ENCODE measurements at places on chromosomes 3 and 15. TPM values are rescaled to one million over a fixed set of nuclear protein-coding genes. Genes with fewer than 3 reads are reported as not detected.

ADAMTS9 gene
- not detected for total RNA-seq

FBXL22 gene
- 1.2 TPM for total RNA-seq

BNC1 gene
- total RNA-seq: not detected

TMEM207 gene
- not detected for total RNA-seq

CLSTN2 gene
- not detected for total RNA-seq

CD200 gene
- total RNA-seq: 19.4 TPM

PLCH1 gene
- 0.27 TPM for total RNA-seq

LTF gene
- total RNA-seq: not detected

FETUB gene
- total RNA-seq: not detected

AMT gene
- total RNA-seq: 7.3 TPM

EXD1 gene
- not detected for total RNA-seq

DNA sequence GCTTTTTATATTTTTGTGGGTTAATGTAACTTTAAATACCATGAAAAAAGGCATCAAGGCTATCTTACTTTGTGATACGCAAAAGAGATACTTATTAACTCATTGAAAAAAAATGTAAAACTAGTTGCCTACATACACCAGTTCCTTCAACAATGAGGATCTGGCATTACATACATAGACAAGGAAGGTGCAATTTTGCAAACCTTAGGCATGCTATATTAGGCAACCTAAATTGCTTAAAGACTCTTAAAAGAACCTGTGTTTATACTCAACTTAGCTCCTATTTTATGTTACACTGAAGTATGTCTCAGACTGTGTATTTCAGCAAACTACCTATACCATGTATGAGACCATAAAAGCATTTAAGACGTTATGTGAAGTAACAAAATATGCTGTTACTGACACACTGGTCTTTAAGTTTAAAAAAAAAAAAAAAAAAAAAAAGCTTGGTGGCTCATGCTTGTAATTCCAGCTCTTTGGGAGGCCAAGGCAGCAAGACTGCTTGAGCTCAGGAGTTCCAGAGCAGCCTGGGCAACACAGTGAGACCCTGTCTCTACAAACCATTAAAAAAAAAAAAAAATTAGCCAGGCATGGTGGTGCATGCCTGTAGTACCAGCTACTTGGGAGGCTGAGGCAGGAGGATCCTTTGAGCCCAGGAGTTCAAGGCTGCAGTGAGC lies 9.1 kb downstream of the TASOR start:
- no peak for DNase-seq

GRCh38 chr15:66946578-66947164 lies 118.7 kb upstream of the SMAD3 start:
- DNase-seq: peak; percentile 69

- DNase-seq: no peak
Measured at GRCh38 chr3:162799910-162800309, 1303.3 kb downstream of the OTOL1 start.

GRCh38 chr3:140822401-140823047 lies 119.1 kb upstream of the SLC25A36 start:
- DNase-seq: no peak

- peak; percentile 21 for DNase-seq
Measured at GRCh38 chr15:79283252-79284048, 928 bp downstream of the ANKRD34C start.

GRCh38 chr3:44058022-44058867 lies 183.4 kb upstream of the TOPAZ1 start:
- peak; percentile 69 for DNase-seq

DNA sequence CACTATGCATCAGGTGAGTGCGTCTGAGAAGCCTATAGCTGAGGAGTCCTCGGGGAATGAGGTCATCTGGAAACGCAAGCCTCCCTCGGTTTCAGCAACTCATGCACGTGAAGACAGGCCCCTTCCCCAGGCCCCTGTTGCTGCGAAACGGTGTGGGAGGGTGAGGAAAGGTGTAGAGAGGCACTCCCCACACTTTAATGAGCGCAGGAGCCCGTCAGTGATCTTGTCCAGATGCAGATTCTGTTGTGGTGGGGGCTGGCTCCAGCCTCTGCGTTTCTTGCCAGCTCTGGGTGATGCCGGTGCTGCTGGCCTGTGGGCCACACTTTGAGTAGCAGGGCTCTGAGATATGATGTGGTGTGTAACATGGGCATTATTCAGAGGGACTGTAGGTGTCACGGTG lies 38.6 kb upstream of the LACTB start:
- no peak for DNase-seq

DNA sequence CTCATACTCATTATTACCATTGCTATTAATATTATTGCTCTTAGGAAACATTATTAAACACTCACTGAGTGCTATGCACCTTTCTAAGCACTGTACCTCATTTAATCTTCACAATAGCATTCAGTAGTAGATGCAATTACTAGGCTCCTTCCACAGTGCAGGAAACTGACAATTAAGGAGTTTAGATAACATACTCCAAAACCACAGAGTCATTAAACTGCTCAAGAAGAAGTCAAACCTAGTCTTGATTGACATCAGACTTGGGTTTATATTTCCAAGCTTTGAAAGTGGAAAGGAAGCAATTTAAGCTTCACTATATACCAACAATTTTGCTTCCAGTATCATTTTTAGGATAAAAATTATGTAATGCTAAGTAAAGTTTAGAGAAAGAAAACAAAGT lies 490.1 kb upstream of the ARRDC4 start:
- no peak for DNase-seq

DNA sequence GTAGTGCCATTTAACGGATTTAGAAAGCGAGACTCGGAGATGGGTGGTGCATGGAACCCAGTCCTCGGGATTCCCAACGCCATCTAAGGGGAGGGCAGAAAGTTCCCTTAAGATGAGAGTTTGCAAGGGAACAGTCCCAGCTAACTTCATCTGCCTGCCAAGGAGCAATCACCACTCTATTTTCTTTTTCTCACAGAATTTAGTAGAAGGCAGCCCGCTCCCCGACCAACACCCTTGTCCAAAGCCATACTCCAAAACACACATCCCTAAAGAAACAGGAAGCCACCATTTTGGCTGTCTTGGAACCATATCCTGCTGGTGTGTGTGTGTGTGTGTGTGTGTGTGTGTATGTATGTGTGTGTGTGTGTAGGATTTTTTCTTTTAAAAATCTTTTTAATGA lies 7.1 kb upstream of the FGD5 start:
- no peak for DNase-seq

DNA sequence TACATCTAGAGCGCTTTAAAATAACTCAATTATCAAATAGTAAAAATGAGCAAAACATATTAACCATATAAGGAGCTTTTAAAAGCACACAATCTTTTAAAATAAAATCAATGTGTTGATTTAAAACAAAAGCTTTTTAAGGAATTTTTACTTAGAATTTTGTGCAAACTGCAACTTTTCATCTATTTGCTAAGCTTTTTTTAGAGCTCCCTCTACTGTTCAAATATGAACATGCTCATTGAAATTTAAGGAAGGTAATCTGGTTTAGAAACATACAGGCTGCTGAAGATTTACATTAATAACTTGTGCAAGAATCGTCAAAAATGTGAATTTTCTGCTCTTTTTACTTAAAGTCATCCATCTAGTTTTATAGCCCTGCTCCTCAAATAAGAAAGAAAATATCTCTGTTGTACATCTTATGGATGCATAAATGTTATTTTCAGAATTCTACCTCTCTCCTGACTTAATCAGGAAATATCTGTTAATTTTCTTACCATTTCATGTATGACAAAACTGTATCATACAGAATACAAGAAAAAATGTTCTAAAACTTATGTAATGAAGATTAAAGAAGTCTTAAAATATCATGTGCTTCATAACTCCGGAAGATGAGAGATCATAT lies 469.4 kb upstream of the ROBO2 start:
- DNase-seq: no peak

DNA sequence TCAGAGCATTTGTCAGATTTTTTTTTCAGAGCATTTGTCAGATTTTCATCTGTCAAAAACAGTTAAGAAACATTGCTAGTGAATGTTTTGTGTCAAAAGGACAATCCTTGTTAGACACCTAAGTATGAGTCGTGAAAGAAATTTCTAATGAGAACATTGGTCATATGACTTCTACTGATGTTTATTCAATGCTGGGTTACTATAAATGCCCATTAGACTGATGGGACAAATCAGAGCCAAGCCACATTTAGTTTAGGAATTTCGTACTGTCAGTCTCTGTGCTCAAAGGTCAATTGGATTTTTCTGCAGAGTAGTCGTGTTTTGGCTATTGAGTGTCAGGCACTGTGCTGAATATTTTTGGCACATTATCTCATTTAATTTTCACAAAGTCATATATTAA lies 31.6 kb downstream of the TSC22D2 start:
- DNase-seq: no peak

- DNase-seq: no peak
Measured at GRCh38 chr3:194130807-194131589, 5.0 kb upstream of the HES1 start.

GRCh38 chr3:5058471-5058951 lies 63.6 kb upstream of the ARL8B start:
- DNase-seq: no peak

DNA sequence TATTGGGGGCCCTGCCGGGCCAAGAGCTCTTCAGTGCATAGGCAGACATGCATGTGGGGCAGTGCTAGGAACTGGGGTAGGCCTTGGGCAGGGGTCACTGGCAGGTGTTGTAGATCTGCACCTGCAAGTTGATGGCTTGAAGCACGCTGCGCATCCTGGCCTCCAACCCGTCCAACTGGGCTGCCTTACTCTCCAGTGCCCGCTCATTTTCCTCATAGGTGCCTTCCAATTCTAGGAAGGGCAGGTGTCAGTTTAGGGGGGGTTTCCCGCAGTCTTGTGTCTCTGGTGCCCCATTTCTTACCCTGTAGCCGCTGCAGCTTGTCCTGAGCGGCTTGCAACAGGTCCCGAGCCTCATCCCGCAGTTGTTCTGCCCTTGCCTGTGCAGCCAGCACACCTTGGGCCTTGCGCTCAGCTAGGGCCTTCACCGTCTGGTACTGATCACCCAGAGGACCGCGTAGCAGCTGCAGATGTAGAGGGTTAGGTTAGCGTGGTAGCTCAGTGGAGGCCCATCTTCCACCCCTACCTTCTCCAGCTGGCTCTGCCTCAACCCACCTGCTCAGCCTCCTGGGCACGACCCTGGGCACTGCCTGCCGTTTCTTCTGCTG lies 611 bp upstream of the USP19 start:
- no peak for DNase-seq

- no peak for DNase-seq
Measured at GRCh38 chr15:84859651-84860050, 24.8 kb upstream of the SLC28A1 start.

- DNase-seq: peak; percentile 73
Measured at GRCh38 chr15:56365075-56365711, at the start of gene TEX9. TSS of gene TEX9 (plus strand) at chr15:56365426. CDS start at chr15:56365451, 25 bp downstream.

DNA sequence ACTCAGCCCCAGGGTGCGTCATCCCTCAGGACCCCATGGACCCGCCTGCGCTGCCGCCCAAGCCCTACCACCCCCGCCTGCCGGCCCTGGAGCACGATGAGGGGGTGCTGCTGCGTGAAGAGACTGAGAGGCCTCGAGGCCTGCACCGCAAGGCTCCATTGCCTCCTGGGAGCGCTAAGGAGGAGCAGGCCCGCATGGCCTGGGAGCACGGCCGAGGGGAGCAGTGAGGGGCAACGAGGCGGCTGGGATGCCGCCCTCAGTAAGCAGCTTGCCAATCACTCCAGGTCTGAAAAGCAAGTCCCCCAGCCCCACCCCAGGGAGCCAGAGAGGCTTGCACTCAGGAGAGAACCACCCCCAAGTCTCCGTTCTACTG lies 3.8 kb upstream of the MANF start:
- no peak for DNase-seq

DNA sequence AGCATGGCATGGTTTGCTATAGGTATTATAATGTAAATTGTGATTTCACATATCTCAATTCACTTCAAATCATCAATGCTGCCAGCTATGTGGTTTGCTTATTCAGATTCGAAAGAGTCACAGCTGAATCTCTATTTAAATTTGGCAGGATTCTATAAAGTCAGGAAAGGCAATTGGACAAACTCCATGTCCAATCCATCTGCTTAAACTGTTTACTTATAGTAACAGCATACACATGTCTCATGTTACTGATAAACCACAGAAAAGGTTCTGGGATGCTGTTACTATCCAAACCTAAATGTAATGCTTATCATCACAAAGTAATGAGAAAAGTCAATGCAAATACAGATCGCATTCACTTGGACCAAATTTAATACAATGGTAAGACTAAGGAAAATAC lies 229.7 kb downstream of the ISL2 start:
- no peak for DNase-seq

- no peak for DNase-seq
Measured at GRCh38 chr15:76289582-76289981, 21.7 kb downstream of the ETFA start.

GRCh38 chr3:144375088-144375487 lies 403.5 kb downstream of the DIPK2A start:
- DNase-seq: no peak

DNA sequence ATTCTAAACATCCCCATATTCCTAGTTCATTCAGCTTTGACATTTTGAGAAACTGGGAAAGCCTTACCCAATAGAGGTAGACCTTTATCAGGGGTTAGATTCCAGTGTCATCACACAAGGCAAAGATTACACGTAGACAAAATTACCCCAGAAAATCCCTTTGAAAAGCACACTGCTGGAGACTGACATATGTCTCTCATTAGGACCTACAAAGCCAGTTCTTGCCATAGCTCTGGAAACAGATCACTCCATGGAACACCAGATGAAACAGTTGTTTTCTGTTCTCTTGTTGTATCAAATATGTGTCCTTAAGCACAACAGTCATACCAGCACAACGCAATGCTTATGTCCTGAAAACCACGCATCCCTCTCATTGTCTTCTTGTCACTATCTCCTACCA lies 44.7 kb downstream of the RARB start:
- DNase-seq: no peak

- no peak for DNase-seq
Measured at GRCh38 chr3:127692501-127693335, 20.0 kb downstream of the ABTB1 start.

DNA sequence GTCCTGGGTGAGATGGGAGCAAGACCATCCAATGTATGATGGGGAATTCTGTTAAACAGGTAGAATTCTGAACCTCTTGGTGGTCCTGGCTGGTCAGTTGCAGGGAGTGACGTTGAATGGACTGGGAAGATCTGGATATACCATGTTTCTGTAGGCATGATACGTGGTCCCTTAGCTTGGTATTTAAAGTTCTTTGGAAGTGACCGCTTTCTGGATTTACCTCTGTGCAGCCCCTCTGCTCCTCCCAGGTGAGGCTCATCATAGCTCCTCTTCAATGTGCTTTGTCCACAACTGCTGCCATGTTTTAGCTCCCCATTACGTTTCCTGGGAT lies 37.2 kb downstream of the SMAD3 start:
- DNase-seq: no peak

GRCh38 chr3:19455546-19455945 lies 307.2 kb downstream of the KCNH8 start:
- no peak for DNase-seq

DNA sequence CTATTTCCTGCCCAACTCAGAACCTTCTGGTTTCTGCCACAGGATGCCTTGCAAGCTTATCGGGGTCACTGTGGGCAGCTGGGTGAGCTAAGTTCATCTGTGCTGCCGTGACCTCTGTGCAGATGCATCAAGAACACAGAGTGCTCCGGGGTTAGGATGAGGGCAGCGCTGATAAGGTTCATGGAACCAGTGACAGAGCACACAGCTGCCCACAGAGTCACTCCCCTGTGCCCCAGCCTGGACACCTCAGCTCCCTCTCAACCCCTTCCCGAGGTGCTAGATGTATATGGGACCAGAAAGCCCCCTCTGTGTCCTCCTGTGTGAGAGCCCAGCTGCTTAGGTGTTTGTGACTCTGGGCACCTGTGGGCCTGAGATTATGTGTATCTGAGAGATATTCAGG lies 15.8 kb upstream of the ALAS1 start:
- DNase-seq: no peak

- no peak for DNase-seq
Measured at GRCh38 chr3:111863942-111864694, 5.1 kb downstream of the PHLDB2 start.

- DNase-seq: no peak
Measured at GRCh38 chr3:23981136-23981535, 36.0 kb downstream of the NR1D2 start.
